ENCODE measurements at places on chromosomes 7 and 10.

GRCh38 chr7:4818000-4818794 lies 42.8 kb downstream of the AP5Z1 start:
- DNase-seq = no peak

- peak; percentile 73 for DNase-seq
These were observed 157.4 kb upstream of the TCF7L2 start for GRCh38 chr10:112792487-112793201.

GRCh38 chr7:52648872-52649271 lies 386.6 kb upstream of the POM121L12 start:
- DNase-seq = no peak

GRCh38 chr7:130611218-130611617 lies 57.3 kb downstream of the COPG2 start:
- DNase-seq = no peak

DNA sequence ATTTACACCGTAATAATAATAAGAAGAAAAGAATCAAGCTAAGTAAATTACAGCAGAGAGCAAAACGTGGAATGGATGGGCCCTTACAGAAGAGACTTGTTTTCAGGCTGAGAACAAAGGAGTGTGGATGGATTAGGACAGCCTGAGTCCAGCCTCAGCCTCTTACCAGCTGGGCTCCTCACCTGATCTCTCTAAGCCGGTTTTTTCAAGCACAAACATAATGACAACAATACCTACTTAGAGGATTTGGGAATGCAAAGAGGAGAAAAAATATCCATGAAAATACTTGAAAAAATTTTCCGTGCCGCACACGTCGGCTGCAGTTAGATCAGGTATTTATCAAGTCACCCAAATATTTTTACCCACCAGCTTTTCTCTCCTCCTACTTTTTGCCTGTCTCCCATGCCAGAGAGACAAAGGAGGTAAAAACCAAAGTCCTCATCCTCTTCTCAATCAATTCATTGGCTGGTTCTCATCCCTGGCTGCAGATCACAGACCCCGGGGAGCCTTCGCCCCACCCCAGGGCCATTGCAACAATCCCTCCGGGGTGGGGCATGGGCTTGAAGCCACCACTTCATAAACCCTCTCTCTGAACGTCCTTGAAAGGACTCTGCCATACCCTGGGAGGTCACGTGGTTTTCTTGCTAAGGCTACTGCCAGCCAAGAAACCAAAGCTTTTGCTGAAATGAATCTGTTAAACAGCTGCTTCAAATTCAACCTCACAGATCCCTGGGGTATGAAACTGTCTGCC lies 29.7 kb upstream of the GTF2I start:
- peak; percentile 72 for DNase-seq

GRCh38 chr7:31651234-31652062 lies 35.6 kb upstream of the PPP1R17 start:
- DNase-seq = no peak

GRCh38 chr7:114759347-114760062 lies 162.4 kb upstream of the MDFIC start:
- no peak for DNase-seq

DNA sequence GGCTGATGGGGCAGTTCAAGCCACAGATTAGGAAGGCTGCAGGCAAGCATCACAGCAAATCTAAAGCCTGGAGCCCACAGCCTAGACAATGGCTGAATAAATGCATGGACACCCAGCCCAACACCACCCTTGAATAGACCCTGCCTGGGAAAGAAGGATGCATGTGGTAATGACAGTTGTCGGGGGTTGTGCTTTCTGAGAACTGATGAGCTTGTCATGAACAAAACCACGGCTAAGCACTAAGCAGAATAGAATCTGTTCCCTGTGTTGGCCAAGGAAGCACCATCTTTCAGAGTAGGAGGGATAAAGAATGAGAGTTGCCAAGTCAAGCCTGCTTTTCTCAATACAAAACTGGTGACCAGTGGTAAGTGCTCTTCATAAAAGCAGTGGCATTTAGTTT lies 66.1 kb upstream of the JCAD start:
- no peak for DNase-seq

- DNase-seq = no peak
These were observed 233.5 kb downstream of the TCF7L2 start for GRCh38 chr10:113183573-113183972.
